ENCODE measurements at places on chromosomes 6 and 20. TPM values are rescaled to one million over a fixed set of nuclear protein-coding genes. Genes with fewer than 3 reads are reported as not detected.

Gene HTR1E
- not detected for total RNA-seq

Gene SERPINB6
- total RNA-seq: 161 TPM

Gene COL12A1
- total RNA-seq: 131 TPM

Gene HLA-DRA
- 342 TPM for total RNA-seq

Gene CEP162
- 6.3 TPM for total RNA-seq

Gene DZANK1
- total RNA-seq: 3.7 TPM

Gene PFDN6
- 26.8 TPM for total RNA-seq

Gene TRDN
- total RNA-seq: 0.14 TPM

Gene NT5DC1
- total RNA-seq: 25.0 TPM

Gene PARD6B
- total RNA-seq: 2.8 TPM

Gene TMEM74B
- not detected for total RNA-seq

Gene MRAP2
- 67.5 TPM for total RNA-seq

Gene ATRN
- 32.9 TPM for total RNA-seq

Gene RAET1G
- total RNA-seq: not detected

Gene ECT2L
- not detected for total RNA-seq

Gene OVOL2
- total RNA-seq: not detected

Gene POU5F1
- 12.9 TPM for total RNA-seq

Gene PSMF1
- 116 TPM for total RNA-seq

Gene C20orf141
- total RNA-seq: not detected

Gene CYP39A1
- total RNA-seq: 1.1 TPM

Gene SAMD5
- 1.6 TPM for total RNA-seq

Gene HLA-DRB1
- 80.3 TPM for total RNA-seq

Gene OR2H2
- total RNA-seq: not detected

Gene RHAG
- total RNA-seq: not detected

Gene HUS1B
- 2.6 TPM for total RNA-seq

Gene TMEM244
- total RNA-seq: not detected

Gene OPN5
- total RNA-seq: not detected

Gene PTK6
- total RNA-seq: not detected

Gene EPHA7
- total RNA-seq: 1.8 TPM

Gene ZSCAN31
- total RNA-seq: 15.4 TPM

Gene HSPA1B
- 262 TPM for total RNA-seq

Gene BTN1A1
- not detected for total RNA-seq

Gene SIRPB2
- 11.0 TPM for total RNA-seq

Gene C20orf204
- 0.81 TPM for total RNA-seq

Gene SLC22A3
- 144 TPM for total RNA-seq

Gene PRSS35
- total RNA-seq: 3.1 TPM
